ENCODE measurements at places on chromosomes 7 and 10.

DNA sequence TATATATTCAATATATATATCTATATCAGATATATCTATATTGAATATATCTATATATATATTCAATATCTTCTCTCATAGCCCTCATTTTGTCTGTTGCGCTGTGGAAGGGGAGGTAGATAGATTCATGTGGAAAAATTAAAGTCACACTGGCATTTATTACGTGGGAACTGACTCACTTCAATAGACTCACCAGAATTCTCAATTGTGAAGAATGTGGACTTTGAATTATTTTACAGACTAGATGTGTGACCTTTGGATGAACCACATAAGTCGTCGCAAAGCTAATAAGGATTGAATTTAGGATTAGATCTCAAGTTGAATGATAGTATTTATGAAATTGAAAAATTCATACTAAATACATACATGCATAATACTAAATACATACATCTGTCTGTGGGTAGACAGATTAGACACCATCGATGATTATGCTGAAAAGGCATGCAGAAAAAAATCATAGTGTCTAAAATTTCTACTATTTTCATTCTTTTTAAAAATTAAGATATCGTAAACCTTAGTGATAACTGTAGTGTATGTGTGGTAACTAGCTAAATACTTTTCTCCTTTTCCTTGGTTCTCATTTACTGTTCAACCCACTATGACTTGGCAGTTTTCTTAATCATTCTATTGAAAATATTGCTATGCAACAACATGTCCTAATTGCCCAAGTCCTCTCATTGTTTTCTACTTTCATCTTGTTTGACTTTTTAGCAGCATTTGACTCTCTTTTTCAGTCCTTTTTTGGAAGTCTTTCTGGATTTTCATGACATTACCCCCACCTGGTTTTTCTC, 61.8 kb upstream of the A1CF start:
- no peak for DNase-seq

DNA sequence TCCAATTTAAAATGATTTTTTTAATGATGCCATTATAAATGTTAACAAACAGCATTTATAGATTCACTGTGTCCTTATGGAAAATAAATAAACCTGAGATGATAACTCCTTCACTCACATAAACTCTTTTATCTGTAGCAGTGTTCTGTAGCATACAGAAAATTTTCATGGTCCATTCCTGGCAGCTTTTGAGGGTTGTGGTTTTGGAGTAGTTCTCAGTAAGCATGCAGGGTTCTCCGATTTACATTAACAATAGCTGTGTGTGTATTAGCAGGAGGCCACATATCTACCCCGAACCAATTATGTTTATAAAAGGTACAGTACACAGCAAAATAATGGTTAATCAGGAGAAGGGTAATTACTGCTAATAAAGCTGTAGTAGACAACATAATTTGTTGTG, 162.7 kb downstream of the CDCA7L start:
- DNase-seq, result no peak

DNA sequence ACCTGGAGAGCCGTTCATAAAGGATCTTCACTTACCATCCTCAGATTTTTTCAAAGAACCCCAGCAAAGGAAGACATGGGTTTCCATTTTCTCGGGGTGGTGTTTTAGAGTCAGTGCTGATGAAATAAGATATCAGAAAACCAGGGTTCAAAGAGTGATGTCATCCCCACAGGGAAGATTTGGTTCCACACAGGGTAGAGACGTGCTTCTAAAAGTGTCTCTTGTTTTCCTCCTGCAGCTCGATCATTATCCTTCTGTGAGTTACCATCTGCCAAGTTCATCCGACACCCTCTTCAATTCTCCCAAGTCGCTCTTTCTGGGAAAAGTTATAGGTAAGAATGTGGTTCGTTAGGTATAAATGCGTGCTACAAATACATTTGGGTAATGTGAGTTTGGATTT, 323.8 kb upstream of the C7orf33 start:
- no peak for DNase-seq

GRCh38 chr7:112500619-112501018, 19.8 kb downstream of the LSMEM1 start:
- DNase-seq, result no peak

- DNase-seq, result no peak
Measured at GRCh38 chr7:1918063-1918645, 248.1 kb downstream of the ELFN1 start.

DNA sequence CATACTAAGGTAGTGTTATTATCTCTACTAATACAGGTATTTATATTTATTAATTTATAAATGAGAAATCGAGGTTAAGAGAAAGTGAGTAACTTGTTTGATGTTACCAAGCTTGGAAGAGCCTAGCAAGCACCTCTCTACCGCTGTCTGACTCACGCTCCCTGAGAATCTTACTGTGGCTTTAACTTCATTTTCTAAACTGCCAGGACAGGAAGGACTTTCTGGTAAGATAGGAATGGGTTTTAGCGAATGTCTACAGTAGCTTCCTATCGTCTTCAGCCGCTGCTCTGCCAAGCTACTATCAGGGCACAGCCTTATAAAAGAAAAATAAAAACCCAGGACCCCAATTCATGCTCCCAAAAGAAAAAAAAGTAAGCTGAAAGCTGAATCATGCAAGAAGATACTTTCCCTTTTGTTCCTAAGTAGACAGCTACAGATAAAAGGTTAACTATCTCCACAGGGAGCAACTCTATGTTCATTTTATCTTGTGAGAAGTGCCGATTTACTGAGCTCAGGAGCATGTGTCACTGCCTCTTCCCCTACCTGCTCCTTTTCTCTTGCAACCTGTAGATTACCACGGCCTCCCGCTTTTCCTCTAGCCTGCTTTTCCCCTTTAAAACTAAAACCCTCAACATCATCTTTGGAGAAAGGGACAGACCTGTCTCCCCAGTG, 60.2 kb downstream of the THNSL1 start:
- DNase-seq, result no peak

Measured in kidney epithelial cell (primary cell).